AG04449 (cell line): ENCODE measurements at places on chromosomes 13 and 19.

GRCh38 chr19:36987091-36987490 is 71.0 kb downstream of the ZNF568 start:
- DNase-seq = no peak

DNA sequence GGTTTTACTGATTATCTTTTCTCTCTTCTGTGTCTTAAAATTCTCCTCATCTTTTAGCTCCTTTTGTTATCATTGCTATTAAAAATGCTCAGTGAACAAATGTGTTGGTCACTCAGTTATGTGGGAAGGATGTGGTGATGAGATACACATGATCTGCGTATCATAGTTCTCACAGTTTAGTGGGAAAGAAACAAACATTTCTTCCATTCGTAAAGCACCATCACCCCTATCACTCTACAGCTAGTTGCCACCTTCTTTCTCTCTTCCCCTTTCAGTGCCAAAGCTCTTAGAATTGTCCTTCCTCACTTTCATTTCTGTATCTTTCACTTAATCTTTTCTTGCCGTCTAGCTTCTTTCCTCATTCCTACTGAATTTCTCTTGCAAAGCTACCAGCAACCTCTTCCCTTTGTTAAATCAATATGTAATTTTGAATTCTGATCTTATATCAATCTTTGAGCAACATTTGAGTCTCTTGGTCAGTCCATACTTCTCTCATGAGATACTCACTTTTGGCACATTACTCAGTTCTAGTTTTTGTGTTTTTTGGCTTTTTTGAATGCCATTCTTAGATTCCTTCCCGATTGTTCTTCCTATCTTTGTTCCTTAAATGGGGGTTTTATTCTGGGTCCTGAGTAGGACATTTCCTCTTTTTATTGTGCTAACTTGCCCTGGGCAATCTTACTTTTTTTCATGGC is 122.3 kb downstream of the PCCA start:
- no peak for DNase-seq

GRCh38 chr19:5339950-5340636 is 519 bp downstream of the PTPRS start:
- no peak for DNase-seq

DNA sequence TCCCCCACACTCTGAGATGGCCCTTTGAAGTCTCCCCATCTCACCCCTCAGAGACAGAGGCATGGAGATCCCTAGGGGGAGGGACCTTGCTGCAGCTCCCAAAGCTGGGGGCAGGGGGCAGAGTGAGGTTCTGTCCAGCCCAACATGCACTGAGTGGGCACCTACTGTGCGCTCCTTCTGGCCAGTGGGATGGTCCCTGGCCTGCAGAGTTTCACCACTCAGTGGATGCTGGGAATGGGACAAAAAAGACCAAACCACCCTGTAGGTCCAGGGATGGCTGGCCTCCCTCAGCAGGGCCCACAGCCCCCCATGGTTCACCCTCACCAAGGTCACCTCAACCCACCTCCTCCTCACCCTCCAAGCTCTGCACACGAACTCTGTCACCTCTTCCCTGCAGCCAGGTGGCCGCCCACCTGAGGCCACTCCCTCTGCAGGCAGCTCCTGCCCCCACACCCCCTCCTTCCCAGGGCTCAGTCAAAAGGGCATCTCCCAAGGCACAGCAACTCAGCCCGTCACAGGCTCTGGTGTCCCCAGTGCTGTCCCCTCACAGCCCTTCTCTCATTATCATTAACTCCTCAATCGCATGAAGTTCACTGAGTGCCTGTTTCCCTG is 16.1 kb downstream of the CEACAM21 start:
- DNase-seq = no peak

DNA sequence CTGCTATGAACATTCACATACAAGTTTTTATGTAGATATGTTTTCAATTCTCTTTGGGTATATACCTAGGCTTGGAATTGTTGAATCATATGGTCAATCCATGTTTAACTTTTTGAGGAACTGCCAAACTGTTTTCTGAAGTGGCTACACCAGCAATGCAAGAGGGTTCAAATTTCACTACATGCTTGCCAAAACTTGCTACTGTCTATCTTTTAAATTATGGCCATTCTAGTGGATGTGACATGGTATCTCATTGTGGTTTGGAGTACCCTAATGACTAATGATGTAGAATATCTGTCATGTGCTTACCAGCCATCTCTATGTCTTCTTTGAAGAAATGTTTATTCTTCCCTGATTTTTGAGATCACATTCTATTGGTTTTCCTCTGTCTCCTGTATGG is 860.3 kb downstream of the DIAPH3 start:
- no peak for DNase-seq

DNA sequence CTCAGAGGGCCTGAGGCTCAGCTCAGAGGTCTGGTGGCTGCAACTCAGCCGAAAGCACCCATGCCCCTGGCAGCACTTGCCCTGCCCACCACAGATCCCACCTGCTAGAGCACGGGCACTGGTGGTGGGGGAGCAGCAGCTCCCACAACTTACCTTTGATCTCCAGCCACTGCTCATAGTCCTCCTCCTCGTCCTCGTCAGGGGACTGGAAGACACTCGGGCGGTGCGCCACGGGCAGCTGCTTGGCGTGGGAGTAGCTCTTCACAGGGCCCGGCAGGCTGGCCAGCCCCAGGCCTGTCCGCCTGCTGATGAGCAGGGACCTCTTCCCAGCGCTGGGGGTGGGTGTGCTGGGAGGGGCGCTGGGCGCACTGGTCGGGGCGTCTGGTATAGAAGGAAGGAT is 14.6 kb downstream of the SUGP1 start:
- DNase-seq = no peak

DNA sequence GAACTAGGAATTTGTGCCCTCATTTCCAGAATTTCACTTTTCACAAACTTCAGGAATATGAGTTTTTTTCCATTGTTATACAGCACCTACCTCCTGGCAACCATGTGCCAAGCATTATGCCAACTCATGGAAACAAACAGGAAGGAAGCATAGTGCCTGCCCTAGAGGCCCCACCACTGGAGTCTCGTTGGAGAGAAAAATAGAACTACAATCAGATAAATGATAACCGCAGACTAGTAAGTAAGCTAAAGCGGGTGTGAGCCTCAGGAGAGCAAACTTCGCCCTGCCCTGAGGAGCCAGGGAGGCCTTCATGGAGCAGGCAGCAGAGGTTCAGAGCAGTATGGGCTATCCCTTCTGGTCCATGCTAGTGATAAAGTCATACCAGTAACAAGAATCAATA is 75.9 kb downstream of the FRY start:
- DNase-seq = no peak

GRCh38 chr13:33080972-33081590 is 64.9 kb downstream of the KL start:
- DNase-seq = no peak
